Hepatocyte (in vitro differentiated cells): ENCODE measurements at places on chromosomes 4 and X. TPM values are rescaled to one million over a fixed set of nuclear protein-coding genes. Genes with fewer than 3 reads are reported as not detected.
A peak's percentile ranks its signal among the peaks of the same experiment; 100 is the strongest.

GRCh38 chrX:38803243-38803587 lies 2.0 kb downstream of the MID1IP1 start:
- no peak for DNase-seq

The KLHL15 gene
- polyA plus RNA-seq, result 11.2 and 13.2 TPM in 2 replicates

DNA sequence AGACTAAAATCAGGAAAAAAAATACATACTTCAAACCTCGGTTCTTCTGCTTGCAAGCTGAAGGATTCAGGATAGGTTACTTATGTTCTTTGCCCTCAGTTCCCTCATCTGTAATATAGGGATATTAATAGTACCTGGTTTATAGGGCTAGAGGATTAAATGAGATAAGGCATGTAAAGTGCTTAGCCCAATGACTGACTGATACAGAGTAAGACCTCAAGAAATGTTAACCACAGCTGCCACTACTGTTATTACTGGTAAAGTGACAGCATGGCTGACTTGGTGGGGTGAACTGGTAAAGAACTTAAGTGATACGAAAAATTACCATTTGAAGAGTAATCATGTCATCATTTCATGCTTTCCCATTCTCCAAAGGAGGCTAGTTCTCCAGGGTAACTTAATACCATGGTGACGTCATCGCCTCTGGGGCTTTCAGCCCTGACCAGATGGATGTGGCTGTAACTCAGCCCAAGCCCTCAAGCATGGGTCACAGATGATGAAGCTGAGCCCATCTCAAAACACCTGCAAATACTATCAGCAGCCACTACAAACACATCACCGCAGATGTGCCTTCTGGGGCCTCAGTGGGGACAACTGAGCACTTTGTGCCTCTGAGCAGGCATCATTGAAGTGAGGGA lies 44.5 kb upstream of the SCML1 start:
- no peak for DNase-seq

The KDM6A gene
- 13.7 and 20.8 TPM in 2 replicates for polyA plus RNA-seq

DNA sequence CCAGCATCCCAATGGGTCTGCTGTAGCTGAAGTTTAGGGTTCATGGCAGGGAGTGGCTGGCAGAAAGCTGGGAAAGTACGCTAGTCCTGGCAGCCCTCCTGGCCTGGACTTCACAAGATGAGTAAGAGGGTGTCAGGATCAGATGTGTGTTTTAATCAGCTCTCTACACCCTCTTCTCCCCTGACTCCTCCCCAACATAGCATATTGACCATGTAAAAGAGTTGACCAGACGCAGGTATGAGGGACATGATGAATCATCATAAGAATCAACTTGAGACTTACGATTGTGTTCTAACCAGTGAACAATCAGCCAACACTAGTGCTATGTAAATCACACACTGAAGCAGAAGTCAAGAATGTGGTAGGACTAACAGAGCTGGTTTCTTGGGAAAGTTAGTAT lies 5.3 kb downstream of the SOWAHB start:
- peak; percentile 24 for DNase-seq

GRCh38 chr4:128521648-128522111 lies 234.1 kb upstream of the PGRMC2 start:
- no peak for DNase-seq

- no peak for DNase-seq
Observed at GRCh38 chr4:147761218-147761883, 29.5 kb downstream of the ARHGAP10 start.

- DNase-seq, result no peak
Observed at GRCh38 chrX:41688835-41689234, at the start of gene GPR34. Gene GPR34, plus strand, starts transcription at chrX:41688973. Its CDS starts 6,661 bp downstream, at chrX:41695634.

- DNase-seq, result peak; percentile 4
Observed at GRCh38 chr4:31192341-31192740, 472.2 kb downstream of the PCDH7 start.
